ENCODE measurements at places on chromosomes 12 and 14. TPM values are rescaled to one million over a fixed set of nuclear protein-coding genes. Genes with fewer than 3 reads are reported as not detected.

DNA sequence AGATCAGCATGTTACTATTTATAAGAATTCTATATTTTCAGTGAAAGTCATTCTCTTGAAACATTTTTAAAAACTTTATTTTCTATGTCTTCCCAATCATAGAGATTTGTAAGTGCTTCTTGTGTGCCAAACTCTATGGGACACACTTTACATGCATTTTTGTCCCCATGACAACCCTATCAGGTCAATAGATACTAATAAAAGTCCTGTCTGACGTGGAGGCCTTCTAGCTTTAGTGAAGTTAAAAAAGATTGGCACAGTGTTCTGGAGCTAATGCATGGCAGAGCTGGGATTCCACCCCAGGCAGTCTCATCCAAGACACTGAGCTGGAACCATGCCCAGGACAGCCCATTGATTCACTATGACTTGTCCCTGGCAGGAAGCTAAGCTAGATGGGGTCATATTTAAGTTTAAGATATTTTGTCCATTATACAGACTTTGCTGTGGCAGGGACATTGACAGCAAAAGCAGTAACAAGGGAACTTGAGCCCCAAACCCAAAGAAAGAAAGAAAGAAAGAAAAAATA lies 28.1 kb downstream of the TTC6 start:
- no peak for DNase-seq

DNA sequence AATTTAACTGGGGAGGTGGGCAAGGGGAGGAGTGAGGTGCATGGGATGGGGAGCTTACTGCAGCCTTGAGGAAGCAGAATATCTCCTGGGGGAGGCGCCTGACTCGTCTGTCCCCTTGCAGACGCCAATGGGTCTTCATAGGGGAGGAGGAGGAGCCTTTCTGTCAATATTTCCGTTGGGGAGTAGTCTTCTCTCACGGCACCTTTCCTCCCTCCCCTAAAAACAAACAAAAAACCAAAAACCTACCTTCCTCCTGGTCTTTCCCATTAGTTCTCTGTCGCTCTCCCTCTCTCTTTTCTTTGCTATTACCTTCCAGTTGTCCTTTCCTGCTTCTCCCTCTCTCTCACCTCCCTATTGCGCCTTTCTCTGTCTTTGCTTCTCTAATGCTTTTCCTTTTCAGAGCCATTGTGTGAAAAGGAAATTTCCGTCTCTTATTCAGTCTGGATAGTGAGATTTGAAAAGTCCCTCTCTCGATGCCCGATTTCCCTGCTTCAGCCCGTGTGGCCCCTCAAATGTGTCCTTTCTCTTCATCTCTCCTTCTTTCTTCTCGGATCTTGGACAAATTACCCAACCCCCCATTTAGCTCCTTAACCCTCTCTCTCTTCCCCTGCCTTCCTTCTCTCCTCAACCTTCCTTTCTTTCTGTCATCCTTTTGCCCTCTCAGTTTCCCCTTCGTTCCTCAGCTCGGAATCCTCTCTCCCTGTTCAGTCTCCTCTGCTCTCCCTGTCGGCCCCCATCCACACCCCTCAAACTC lies 5.9 kb downstream of the GPR84 start:
- no peak for DNase-seq

DNA sequence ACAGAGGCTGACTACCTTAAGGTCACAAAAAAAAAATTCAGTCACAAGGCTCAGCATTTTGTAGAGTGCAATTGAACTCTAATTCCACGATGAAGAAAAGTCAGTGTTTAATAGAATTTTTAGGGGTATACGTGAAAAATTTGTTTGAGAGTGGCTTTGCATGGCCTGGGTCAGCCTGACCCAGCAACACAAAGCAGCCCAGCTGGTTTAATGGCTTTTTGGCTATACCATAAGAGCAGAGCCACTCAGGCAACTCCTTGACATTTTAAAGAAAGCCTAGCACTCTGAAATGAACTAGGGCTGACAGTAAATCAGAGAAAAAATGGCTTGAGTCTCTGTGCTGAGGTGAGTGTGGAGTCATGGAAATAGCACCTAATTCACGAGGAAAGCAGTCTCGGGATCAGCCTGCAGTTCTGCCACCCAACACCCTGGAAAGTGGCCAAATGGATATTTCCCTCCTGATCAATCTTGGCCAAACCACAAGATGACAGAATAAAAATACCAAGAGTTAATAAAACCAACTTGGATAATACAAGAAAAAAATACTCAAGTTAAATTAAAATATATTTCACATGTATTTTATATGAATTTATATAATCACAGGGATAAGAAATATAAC lies 59.5 kb downstream of the GALNT4 start:
- DNase-seq = no peak

DNA sequence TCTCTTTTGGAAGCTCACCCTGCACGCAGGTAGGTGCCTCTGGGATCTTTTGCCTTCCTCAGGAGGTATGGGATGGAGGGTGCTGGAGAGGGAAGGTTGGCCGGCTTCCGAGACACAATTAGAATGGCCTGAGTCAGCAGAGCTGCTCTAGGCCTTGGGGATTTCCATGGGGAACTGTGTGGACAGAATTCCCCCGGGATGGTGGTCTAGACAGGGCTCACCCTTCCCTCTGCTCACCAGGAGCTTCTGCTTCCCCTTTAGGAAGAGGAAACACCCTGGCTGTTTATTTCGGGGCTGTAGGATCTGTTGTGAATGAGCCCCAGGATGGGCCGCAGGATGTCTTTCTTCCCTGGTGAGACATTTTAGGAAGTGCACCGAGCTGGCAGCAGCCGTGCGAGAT lies 43.7 kb upstream of the TMED10 start:
- no peak for DNase-seq

GRCh38 chr12:30378307-30378706 lies 317.4 kb downstream of the IPO8 start:
- DNase-seq = no peak

DNA sequence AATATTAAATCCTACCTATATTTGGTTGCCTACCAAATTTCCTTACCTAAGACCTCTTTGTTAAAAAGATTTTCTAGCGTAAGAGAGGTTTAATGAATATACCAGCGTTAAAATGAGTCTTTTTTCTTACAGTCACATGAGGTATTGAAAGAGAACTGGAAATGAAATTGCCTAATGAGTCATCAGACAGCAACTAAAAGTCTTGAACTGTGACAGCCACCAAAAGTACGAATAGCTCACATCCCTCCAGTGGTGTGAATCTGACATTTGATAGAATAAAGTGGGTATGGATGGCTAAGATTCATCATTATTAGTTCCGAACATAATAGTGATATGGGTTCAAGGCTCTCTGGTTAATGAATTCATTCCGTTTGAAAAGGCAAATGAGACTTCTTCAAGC lies 1297.3 kb downstream of the AACS start:
- no peak for DNase-seq

- DNase-seq = no peak
These were observed 243.7 kb upstream of the RGS6 start for GRCh38 chr14:71688576-71688975.

- peak; percentile 83 for DNase-seq
These were observed 18.9 kb downstream of the ITPK1 start for GRCh38 chr14:93096691-93097322.

- no peak for DNase-seq
These were observed 339.7 kb downstream of the PRKD1 start for GRCh38 chr14:29587761-29588470.

GRCh38 chr14:104678346-104678745 lies 11.1 kb upstream of the INF2 start:
- peak; percentile 60 for DNase-seq

GRCh38 chr12:5884285-5884684 lies 60.8 kb downstream of the ANO2 start:
- DNase-seq = no peak

- DNase-seq = no peak
These were observed 73.5 kb downstream of the TTC7B start for GRCh38 chr14:90742729-90743128.

DNA sequence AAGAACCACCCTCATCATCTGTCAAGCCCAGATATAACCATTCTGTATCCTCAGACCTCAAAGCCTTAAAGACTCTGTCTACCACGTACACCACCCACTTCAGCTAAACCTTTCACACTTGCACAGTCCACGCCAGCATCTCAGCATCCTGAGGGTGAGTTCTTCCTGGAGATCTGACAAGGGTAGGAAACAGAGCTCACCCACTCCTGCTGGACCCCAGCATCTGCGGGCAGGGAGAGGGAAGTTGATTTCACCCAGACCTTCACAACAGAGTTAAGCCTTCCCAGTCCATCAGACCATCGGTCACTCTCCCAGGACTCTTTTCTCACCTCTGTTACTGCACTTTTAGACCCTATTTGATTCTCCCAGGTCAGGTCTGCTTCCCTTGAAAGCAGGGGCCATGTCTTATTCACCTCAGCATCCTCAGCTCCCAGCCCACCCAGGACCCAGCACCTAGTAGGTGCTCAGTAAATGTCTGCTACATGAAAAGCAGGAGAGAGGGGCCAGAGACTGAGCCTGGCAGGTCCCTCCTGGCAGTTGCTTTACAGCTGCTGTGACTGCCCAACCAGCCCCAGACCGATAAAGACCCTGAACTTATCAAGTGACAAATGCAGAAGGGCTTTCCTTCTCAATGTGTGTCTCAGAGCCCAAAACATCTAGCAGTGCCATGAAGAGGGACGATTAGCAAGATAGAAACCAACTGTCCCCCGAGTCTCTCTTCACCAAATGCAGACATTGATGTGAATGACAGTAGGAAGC lies 34.1 kb downstream of the ANO2 start:
- DNase-seq = no peak

- DNase-seq = no peak
These were observed at the start of gene CCER1 for GRCh38 chr12:90954921-90955320. Gene CCER1 (minus strand): TSS chr12:90955176. CDS start chr12:90954742, 434 bp downstream.

GRCh38 chr12:93802293-93802692 lies 125.1 kb downstream of the CRADD start:
- peak; percentile 60 for DNase-seq

- peak; percentile 55 for DNase-seq
These were observed 179.6 kb downstream of the ADGRD1 start for GRCh38 chr12:131133015-131133905.

DNA sequence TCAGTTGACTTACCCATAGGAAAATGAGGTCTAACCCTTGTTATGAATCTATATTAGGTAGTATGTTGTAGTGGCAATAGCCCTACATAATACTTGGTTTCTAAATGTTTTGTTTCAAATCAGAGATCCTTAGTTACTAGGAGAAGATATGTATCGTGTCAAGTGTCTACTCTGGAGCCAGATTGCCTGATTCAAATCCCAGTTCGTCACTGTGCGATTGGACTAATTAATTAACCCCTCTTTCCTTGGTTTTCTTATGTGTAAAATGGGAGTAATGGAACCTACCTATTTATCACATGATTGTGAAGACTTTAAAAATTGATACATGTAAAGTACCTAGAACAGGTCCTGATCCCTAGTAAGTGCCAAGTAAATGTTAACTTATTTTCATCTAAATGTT lies 1.4 kb downstream of the LETMD1 start:
- DNase-seq = no peak

DNA sequence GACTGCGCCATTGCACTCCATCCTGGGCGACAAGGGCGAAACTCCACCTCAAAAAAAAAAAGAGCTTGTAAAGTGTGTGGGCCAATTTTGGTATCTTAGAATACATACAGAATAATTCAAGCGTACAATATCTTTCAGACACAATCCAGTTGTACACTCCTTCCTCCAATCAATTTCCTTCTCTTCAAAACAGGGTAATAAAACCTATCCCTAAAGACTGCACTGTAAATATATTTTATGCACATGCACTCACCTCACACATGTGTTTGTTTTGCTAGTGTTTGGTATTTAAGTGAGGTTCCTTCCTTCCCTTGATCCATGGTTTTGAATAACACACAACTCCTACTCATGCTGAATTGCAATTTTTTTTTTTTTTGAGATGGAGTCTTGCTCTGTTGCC lies 125.9 kb downstream of the PRICKLE1 start:
- no peak for DNase-seq

DNA sequence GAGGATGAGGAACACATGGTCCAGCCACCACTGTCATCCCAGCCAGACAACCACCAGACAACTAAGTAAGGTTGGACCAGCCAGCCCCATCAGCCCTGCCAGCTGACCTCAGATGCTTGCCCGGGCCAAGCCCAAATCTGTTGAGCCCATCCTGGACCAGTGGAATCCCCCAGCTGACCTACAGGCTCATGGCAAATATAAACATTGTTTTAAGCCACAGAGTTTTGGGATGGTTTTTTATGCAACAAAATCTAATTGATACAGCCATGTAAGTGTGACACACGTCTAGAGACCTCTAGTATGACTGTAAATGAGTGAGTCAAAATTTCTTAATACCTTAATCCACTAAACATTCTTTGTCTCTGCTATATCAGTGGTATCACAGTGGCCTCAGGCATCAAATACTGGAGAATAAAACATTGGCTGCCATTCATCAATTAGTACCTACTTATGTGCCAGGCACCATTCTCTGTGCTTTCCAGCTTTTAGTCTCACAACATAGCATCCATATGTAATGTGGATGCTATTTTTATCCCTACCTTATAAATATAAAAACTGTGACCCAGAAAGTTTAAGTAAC lies 24.2 kb upstream of the NT5DC3 start:
- no peak for DNase-seq

GRCh38 chr14:87181288-87181687 lies 811.7 kb downstream of the GALC start:
- DNase-seq = no peak

DNA sequence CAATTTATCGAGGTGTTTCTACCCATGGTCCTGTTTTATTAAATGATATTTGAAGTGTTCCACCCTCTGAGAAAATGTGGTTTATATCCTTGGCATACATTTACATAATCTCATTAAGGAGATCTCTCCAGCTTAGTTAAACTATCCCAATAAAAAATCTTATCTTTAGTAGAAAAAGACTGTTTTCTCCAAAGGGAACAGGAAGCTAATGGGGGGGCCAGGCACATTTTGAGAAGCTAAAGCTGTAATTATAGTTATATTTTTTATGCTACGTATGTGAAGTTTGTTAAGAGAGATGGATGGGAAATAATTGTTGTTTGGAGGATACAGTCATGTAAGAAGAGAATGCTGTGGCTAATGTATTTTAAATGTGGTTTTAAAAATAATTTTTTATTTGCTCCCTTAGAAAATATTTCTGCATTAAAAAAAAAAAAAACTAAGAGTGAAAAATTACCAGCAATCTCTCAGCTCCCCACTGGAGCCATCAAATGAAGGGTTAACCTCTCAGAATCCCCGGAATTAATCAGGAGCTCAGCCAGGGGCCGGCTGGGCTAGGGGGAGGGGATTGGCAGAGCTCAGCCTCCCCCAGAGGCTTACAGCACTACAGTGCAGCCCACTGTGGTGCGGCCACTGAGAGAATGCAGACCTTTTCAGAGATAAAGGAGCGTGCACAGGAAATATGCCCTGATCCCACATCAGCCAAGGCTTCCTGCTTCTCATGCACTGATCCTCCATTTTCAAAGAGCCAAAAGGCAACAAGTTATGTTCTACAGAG lies 185.8 kb downstream of the EGLN3 start:
- peak; percentile 47 for DNase-seq

The KRT1 gene
- 0.15 TPM for total RNA-seq

The KRT3 gene
- total RNA-seq = not detected

The SLC35E3 gene
- total RNA-seq = 5.5 TPM

The GALNT16 gene
- total RNA-seq = 101 TPM

The KCTD10 gene
- total RNA-seq = 29.8 TPM

The KRT79 gene
- total RNA-seq = not detected

The ACRBP gene
- total RNA-seq = 2.2 TPM

The C12orf60 gene
- total RNA-seq = 1.3 TPM

The MEG3 gene
- 20.6 TPM for total RNA-seq

The SALL2 gene
- 4.2 TPM for total RNA-seq

The NPFF gene
- not detected for total RNA-seq

The CCDC184 gene
- total RNA-seq = 1.1 TPM

All from left ventricle myocardium superior (tissue), 1 donor.